Femur (tissue), 1 donor: ENCODE measurements at places on chromosomes 6 and 20.

GRCh38 chr6:20148433-20148832 is 63.8 kb downstream of the MBOAT1 start:
- no peak for DNase-seq

DNA sequence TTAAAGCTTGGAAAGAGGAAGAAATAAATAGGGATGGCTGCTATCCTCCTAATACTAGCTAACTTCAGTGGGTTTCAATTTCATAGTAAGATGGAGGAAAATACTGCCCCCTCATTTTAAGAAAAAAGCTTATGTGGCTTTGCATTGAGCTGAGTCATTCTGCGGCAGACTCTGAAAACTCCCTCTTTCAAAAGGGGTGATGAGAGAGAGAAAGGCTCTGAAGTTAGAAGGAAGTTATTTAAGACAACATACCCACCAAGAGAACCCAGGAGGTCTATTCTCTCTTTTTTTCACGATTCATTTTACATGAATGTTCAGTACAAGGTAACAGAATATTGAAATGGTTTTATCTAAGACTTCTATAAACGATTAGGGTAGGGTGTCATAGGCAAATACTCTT is 4.5 kb downstream of the PRDM13 start:
- DNase-seq: no peak

DNA sequence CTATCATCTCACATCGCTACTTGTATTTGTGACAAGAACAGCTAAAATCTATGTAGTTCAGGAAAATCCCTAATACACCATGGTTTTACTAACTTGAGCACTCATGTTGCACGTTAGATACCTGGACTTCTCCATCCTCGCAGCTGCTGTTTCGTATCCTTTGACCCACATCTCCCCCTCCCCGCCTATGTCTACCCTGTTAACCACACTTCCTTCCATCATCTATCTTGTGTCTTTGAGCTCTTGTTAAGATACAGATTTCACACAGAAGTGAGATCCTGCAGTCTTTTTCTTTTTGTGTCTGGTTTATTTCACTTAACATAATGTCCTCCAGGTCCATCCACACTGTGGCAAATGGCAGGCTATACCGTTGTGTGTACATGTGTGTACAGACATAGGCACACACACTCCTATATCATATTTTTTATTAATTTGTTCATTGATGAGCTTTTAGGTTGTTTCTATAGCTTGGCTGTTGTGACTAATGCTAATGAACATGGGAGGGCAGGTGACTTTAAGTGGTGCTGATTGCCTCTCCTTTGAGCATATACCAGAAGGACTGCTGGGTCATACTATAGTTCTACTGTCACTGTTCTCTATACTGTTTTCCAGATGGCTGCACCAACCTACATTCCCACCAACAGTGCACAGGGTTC is 117.8 kb downstream of the WDR27 start:
- no peak for DNase-seq

GRCh38 chr20:58981628-58982364 is 740 bp downstream of the NELFCD start:
- no peak for DNase-seq

DNA sequence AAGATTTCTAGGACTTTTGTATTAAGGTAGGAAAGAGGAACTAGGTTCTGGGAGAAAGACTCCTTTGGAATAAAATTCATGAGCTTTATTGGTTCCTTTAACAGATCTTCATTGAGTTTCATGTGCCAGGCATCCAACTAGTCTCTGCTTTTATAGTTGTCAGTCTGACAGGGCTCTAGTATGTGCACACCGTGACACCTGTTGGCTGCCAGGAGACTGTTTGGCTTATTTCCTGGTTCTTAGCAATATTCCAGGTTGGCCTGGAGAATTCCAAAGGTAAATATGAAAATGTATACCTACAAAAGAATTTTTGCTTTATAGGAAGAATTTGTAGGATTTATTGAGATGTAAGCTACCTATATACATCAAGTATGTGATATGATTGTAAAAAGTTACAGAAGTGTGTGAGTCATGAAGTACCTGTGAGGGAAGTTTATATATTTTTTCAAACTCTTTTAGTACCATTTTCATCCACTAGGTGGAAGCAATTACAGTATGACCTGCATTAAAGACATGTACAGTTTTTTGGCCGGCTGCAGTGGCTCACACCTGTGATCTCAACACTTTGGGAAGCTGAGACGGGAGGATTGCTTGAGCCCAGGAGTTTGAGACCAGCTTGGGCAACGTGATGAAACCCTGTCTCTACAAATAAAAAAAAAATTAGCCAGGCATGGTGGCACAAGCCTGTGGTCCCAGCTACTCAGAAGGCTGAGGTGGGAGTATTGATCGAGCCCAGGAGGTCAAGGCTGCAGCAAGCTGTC is 35.2 kb downstream of the NDUFAF5 start:
- no peak for DNase-seq

- DNase-seq: peak; percentile 73
These were observed 37.5 kb downstream of the NOX3 start for GRCh38 chr6:155418017-155418761.

GRCh38 chr6:150099546-150099945 is 30.6 kb upstream of the ULBP3 start:
- no peak for DNase-seq

- no peak for DNase-seq
These were observed 16.0 kb downstream of the HLA-DPA1 start for GRCh38 chr6:33057222-33058150.

DNA sequence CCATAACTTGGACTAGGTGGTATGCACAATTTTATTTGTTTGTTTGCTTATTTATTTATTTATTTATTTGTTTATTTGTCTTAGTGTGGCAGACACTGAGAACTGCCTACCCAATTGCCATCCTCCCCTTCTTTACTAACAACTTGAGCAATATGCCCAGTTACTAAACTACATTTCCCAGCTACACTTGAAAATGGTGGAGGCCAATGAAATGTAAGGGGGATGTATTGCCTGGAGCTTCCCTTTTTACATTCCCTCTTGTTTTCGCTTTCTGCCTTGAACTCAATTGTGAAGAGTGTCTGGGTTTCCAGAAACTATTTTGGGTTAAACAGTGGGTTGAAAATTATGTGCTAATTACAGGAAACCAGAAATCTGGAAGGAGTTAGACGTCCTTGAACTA is 152.7 kb upstream of the FKBP1C start:
- no peak for DNase-seq

- no peak for DNase-seq
These were observed 190.8 kb upstream of the LAMP5 start for GRCh38 chr20:9323622-9324021.

DNA sequence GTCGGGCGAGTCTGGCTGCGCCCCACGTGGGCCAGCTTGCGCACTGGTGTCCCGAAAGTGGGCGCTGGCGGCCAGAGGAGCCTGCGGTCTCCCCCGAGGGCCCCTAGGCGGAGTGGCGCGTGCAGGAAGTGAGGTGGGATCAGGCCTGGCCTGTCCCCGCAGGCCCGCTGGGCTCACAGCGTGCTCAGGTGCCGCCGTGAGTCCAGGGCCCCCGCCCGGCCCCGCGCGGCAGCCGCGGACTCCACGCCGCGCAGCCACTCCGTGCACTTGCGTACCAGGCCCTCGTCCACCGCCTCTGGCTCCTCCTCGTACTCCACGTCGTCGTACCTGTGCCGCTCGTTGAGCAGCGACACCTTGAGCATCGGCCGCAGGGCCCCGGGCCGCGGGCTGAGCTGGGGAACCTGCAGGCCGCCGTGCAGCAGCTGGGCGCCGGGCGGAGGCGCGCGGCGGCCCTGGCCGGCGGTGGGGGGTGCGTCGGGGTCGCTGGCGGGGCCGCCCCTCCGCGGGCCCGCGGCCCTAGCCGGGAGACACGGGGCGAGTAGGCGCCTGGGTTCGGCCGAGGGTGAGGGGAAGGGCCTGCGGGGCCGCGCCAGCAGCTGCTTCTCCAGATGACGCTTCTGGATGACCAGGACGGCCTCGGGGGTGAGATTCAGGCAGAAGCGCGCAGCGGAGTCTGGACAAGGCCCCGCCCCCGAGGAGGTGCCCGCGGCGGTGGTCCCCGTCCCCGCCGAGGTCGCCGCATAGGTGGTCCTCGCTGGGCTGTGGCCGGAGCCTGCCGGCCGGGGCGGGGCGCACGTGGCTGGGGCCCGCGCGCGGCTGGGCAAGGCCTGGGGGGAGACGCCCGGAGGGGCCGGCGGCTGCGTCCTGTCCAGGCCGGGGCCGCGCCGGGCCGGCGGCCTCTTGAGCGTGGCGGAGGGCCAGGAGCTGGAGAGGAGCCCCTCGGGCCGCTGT is 835 bp downstream of the PRR18 start:
- no peak for DNase-seq

GRCh38 chr6:110342759-110343158 is 15.4 kb downstream of the METTL24 start:
- no peak for DNase-seq

GRCh38 chr6:25220857-25221256 is 58.3 kb upstream of the CARMIL1 start:
- no peak for DNase-seq

DNA sequence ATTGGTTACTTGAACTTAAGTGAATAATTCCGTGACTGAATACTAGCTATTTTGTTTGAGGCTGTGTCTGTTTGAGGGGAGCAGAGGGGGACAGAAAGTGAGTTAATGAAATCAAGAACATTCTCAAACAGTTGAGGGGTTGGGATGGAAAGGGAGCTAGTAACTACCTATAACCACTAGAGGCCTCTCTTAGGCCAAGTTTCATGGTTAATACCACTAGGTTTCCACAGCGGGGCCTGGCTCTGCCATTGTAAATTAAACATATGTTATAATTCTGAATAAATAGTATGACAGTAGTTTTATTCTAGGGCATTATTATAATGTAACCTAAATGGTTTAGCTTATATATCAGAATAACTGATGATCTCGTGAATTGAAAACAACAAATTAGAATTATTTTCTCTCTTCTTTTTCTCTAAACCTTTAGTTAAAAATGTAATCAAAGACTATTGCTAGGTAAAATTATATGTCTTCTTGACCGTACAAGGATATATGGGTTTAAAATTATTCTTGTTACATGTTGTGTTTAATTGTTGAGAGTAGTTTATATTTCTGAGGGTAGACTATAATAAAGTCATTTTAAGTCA is 108.1 kb downstream of the BCKDHB start:
- peak; percentile 46 for DNase-seq

DNA sequence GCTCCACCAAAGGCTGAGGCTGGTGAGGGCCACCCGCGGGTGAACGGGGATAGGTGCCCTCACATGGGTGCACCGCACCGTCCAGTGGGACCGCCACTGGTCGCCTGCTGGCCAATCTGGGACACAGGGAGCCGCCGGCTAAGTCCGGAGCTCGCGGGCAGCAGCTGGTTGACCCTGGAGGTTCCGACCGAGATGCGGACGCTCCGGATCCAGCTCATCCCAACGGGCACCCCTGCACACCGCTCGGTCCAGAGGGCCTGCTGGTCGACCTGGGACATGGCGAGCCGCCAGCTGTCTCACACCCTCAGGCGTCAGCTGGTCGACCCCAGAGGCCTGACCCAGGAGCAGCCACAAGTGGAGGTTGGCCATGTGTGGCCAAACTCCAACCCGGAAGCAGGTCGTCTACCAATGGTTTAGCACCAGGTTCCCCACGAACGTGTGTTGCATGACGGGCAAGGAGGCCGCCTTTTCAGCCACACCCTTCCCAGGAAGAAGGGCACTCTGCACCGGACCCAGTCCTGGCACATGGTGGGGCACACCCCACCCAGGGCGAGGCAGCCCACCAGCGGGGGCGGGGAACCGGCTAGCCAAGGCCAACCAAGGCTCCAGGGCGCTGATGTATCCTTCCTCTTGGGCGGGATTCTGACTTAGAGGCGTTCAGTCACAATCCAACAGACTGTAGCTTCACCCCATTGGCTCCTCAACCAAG is 746.0 kb upstream of the DEFB115 start:
- DNase-seq: no peak

GRCh38 chr6:49676671-49677281 is 36.6 kb downstream of the CRISP2 start:
- no peak for DNase-seq

GRCh38 chr6:21263531-21264287 is 329.8 kb upstream of the SOX4 start:
- DNase-seq: peak; percentile 51

GRCh38 chr6:56310241-56310640 is 62.9 kb upstream of the COL21A1 start:
- DNase-seq: no peak
